ENCODE measurements at places on chromosomes 6 and 20.

- no peak for DNase-seq
These were observed 37.9 kb downstream of the KCNB1 start for GRCh38 chr20:49444553-49444990.

DNA sequence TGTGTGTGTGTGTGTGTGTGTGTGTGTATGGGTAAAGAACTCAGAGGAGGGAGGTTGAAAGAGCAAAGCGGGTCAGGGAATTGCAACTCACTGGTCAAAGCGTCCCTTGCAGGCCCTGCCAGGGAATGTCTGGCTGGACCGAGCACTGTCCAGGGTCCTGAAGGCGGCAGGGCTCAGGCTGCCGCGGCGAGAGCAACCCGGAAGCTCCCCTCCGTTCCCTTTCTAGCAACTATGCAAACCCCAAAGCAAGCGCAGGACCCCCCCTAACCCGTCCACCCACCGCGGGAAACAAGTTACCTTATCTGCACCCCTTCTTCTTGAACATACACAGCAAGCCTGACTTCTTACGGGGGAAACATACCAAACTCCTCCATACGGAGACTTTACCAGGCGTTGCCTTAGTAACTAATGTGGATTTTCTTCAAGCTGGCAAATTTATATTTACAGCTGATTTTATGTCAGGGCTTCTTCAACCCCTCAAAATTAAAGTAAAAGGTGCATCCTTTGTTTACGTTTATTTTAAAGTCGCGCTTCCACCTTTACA lies 538 bp upstream of the GRM1 start:
- peak; percentile 51 for DNase-seq

GRCh38 chr6:139019722-139020121 lies 8.8 kb upstream of the ABRACL start:
- no peak for DNase-seq

DNA sequence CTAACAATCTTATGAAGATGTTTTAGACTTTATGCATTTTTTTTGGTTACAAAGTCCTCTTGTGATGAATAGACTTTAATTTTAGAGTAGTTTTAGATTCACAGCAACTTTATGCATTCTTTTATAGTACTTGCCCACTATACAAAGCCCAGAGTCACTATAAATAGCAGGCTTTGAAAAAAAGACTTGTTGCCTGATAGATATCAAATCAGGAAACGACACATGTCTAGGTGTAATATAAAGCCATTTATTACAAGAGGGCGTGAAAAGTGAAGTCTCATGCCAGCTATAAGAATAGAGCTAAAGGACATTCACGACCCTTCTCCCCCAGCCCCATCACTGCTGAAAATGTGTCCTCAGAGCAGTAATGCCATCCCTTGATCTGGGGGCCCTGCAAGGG lies 78.0 kb upstream of the MRPS10 start:
- DNase-seq: no peak

GRCh38 chr6:28478518-28478917 lies 35.2 kb upstream of the ZSCAN23 start:
- peak; percentile 34 for DNase-seq

DNA sequence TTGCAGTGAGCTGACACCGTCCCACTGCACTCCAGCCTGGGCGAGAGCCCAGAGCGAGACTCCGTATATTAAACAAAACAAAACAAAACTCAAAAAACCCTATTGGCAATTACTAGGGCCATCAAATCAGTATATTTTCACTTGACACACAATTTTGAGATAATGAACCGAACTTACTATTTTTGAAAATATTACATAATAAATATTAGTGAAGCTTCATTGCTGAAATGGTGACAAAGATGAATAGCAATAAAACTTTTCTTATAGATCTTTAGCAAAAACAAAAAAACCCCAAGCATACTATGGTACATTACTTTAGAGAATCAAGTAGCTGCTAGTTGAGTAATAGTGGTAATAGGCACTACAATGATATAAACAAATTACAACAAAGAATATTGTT lies 113.0 kb downstream of the ATG5 start:
- no peak for DNase-seq

GRCh38 chr6:159640322-159640721 lies 52.7 kb downstream of the SOD2 start:
- no peak for DNase-seq

DNA sequence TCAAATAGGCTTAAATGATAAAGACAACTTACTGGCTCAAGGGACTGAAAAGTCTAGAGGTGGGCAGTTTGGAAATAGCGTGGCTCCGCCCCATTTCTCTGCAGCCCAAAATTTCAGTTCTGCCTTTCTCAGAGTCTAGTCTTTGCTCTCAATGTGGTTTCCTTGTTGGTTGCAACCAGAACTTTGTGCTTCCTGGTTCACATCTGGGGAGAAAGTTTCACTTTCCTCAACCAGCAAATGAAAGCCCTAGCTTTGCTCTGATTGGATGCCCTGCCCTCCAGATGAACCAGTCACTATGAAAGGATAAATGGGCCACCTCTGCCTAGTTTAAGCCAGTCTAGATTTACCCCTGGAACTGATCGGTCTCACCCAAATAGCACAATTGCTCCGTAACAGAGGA lies 14.9 kb downstream of the SYCP2L start:
- no peak for DNase-seq

DNA sequence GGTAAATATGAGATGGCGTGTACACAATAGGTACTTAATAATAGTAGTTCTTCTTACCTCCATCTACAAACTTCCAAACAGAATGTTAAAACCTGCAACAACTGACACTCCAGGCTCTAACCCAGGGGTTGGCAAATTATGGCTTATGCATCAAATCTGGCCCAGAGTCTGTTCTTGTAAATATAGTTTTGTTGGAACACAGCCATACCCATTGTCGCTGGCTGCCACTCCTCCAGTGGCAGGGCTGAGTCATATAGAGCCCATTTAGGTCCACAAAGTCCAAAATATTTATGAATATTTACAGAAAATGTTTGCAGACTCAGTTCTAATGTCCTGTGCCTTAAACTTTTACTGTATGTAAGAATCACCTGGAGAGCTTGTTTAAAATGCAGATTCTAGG lies 69.9 kb upstream of the BTBD3 start:
- DNase-seq: peak; percentile 11

DNA sequence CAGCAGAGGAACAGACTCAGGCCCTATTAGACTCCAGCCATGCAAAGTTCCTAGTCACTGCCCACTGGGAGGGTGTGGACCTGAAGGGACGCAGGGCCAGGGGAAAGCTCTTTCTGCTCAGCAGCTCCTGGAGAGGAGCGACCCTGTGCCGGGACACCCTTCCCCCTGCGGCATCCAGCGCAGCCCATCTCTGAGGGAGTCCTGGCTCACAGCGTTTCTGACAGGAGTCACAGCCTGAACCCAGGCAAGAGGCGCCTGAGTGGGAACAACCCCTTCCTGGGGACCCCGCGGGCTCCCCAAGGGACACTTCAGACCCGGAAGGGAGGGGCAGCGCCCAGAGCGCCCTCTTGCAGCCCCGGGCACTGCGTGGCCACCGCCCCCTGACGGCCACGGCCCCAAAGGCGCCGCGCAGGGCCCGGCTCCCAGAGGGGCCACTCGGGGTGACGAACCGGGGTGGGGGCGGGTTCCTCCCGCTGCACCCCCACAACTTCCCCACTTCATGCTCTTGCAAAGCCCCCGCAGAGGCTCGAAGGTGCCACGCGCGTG lies 862 bp downstream of the UCKL1 start:
- no peak for DNase-seq

All from Daoy (cell line).